Occipital lobe (tissue), 3 donors: ENCODE measurements at places on chromosomes 13 and 19.

DNA sequence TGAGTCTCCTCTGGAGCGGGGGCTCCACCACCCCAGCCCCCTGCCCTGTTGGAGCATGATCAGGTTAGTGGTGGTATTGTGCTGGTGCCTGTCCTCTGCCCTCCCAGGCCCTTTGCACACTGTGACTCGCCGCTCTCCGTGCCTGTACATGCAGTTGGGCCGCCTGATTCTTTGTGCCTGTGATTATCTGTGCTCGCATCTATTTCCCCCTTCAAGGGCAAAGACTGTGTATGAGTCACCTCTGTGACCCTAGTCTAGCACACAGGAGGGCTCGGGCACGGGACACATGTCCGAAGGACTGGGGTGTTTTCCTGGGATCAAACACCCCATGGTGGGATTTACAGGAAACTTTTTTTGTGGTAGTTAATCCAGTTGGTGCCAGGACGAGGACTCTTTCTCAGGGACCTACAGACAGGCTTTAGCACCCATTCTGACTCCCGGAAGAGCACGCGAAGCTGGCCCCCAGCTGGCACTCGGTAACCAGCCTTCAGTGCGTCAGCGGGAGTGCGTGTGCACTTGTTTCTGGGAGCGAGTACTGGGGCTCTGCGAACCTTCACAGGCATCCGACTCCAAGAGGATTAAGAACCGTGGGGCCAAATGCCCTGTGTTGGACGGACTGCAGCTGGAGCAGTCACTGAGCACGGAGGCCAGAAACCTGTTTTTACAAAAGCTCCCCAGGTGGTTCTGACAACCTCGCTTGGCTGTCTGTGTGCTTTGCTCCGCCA lies 6.7 kb downstream of the PPP1R37 start:
- no peak for DNase-seq

DNA sequence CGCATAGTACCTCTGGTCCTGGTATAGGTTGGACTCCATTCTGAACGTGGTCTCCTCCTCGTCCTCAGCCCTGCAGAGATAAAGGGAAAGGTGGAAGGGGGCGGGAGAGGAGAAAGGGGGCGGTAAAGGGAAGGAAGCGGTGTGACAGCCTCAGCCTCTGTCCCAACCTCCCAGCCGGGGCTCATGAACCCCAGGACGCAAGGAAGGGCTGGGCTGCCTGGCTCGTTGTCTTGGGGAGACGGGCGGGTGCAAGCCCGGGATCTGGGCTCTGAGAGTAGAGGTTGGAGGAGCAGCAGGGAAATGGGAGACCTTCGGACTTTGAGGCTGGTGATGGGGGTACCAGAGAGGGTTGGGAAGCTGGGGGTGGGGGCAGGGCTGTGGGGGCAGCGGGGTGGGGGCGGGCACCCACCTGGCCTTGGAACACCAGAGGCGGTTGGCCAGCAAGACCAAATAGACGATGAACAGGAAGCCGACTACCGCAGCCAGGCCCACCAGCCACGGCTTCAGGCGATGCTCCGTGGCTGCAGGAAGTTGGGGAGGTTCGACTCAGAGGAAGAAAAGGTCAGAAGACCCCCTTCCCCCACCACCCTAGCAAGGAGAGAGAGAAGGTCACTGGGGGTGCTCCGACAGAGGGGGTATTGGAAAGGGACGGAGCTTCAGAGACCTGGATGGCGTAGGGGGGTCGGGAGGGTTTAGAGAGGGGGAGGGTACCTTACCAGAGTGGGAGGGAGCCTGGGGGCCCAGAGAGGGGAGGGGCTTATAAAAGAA lies 1.7 kb downstream of the SMIM24 start:
- DNase-seq = no peak

DNA sequence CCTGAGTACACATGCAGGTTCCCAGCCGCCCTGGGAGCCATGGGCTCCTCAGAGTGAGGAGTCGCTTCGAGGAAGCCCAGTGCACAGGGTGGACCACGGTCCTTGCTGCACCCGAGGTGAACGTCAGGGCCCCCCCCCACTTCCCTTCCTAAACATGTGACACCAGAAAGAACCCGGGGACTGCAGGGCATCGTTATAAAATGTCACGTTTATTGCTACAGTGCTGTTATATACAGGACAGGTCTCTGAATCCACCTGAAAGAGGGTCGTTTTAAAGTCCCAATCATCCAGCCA lies 3.8 kb upstream of the UQCR11 start:
- no peak for DNase-seq

DNA sequence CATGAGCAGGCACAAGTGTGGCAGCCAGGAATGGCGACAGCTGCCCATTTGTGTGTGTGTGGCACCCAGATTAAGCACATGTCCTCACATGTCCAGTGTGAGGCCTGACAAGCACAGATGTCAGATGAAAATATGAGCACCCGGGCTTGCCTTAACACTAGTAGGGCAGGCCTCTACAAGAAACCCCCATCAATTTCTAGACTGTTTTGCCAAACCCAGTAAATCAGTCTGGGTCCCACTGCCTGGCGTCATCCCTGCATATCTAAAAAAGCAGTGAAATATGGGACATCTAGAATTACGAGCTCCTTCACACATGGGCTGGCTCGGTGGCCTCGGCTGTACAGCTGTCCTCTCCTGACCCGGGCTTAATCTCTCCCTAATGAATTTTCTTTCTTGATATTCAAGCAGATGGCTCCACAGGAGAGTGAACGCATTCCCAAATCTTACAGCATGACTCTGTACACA lies 432.7 kb downstream of the FOXO1 start:
- no peak for DNase-seq

DNA sequence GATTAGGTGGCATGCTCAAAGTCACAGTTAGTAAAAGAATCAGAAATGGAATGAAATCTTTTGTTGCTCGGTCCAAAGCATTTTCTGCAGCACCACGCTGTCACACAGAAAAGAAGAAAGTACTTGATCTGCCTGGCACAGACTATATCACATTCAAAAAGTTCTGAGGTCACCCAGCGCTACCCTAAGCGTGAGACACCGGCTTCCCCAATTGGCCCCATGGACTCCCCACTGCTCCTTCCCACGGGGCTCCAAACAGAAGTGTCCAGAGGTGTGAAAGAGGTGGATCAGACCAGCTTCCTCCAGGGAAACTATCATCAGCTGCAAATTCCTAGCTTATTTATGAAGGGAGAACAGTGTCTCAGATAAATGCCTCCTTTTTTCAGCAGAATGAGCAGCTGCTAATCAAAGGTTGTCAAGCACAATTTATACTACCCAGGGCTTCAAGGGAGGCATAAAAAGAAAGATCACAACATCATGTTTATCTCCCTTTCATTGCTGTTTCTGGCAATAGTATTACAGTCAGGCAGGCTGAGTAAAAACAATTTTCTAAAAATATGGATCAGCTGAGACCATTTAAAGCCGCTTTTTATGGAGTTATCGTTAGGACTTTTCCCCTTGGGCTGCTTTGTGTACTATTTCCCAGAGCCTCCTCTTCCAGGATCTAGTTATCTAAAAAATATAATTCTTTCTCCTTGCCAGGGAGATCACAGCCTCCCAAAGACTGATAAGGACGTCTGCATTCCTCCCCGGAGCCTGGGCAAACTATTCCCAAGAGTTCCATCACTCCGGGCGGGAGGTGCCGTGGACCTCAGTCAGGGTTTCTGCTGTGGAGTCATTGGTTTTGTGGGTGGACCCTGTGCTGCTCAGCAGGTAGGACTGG lies 208.0 kb downstream of the LHFPL6 start:
- no peak for DNase-seq

GRCh38 chr19:2627319-2627829 lies 75.1 kb downstream of the GNG7 start:
- peak; percentile 88 for DNase-seq

DNA sequence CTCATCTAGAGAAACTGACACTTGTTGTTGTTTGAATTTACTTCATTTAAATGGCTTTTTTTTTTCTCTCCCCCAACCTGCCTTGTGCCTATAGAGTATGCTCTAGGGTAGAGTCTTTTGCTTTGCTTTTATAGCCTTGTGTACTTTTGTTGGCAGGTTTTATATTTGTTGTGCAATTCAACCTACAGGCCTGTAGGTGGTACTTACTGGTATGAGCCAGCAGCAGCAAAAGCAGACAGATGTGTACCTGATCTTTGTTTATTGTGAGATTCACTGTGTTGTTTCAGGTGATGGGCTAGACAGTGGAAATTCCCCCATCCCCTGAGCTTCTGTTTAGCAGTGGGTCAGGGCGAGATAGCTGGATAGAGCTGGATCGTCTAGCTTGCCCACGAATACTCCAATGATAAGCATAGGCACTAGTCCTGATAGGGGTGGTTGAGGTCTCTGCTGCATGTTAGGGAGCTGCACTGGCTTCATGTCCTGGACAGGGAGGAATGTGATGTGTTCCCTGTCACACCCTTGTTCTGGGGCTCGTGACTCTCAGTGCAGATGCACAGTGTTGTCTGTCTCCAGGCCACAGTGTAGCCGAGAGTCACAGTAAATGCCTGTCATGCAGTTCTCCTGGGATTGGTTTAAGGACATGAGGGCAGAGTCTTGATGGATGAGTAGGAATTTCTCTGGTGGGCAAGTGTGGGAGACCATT lies 21.3 kb downstream of the DNAJC3 start:
- DNase-seq = no peak

DNA sequence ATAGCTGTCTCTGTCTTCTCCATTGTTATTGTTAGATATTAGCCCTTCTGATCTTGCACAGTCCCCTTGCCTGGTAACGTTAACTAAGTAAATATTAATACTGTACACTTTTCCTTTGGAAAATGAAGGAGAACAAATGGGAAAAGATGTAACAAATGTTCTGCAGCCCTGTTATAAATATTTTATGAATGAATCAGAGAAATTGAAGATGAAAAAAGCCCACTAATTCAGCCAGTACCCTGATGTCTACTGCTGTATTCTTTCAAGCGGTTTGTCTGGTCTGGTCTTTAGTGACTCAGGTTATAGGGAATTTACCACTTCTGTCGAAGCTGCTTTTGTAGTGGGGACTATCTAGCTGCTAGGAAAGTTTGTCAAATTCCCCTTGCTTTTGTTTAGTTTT lies 121.0 kb downstream of the COG6 start:
- no peak for DNase-seq

- no peak for DNase-seq
These were observed 18.7 kb upstream of the ATXN8OS start for GRCh38 chr13:70088926-70089325.

DNA sequence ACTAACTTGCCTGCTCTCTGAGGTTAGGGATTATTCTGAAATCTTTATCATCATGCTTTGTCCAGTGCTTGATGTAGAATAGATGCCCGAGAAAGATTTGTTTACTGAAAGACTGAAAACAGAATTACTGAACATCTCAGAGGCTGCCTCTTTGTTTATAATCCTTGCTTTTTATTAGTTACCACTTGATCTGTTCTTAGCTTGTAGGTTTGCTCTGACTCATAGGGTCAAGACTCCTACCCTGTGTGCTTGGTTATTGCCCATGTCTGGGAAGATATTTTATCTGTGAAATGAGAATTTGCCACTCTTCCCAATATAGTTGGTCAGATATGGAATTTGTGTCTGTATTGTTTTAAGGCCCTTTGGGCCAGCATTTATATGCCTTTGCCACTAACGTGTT lies 675.3 kb downstream of the DIAPH3 start:
- no peak for DNase-seq

DNA sequence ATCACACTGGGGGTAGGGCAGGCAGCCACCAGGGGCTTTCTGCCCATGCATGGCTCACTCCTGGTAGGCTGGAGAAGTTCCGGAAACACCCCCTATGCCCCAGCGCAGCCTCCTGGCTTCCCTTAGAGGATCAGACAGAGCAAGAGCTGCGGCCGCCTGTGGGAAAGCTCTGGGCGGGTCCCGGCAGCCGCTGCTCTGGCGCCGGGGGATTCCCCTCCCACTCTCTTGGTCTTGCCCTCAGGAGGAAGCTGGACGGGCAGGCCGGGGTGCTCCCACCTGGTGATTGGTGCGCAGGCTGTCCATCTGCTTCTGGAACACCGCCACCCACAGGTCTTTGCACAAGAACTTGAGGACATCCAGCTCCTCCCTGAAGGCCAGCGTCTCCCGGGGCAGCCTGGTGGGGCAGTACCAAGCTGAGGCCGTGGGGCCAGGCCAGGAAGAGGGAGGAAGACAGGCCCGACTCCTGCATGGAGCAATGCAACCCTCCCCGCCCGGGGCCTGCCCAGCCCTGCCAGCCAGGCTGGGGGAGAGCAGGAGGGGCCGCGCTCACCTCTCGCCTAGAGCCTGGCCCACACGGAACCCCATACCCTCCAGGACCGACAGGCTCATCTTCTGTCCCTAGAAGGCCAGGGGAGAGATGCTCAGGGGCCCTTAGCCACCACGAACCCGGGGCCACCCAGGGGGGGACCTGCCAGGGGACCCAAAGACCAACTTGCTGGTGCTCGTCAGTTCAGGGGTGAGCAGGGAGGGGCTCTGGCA lies 4.0 kb upstream of the NKPD1 start:
- no peak for DNase-seq

- no peak for DNase-seq
These were observed 528.4 kb upstream of the NBEA start for GRCh38 chr13:34413538-34414210.
